Adrenal gland (tissue), 19 donors: ENCODE measurements at places on chromosomes 1 and 21.

GRCh38 chr1:26358411-26359384, 4.8 kb upstream of the CRYBG2 start:
- DNase-seq: no peak

GRCh38 chr1:170513138-170513537, 18.8 kb upstream of the GORAB start:
- no peak for DNase-seq

GRCh38 chr1:225778337-225778669, 677 bp downstream of the SRP9 start:
- no peak for DNase-seq

- DNase-seq: no peak
These were observed 25.8 kb upstream of the LPAR3 start for GRCh38 chr1:84918726-84919336.

GRCh38 chr21:34933609-34934335, 115.3 kb downstream of the RUNX1 start:
- DNase-seq: no peak

DNA sequence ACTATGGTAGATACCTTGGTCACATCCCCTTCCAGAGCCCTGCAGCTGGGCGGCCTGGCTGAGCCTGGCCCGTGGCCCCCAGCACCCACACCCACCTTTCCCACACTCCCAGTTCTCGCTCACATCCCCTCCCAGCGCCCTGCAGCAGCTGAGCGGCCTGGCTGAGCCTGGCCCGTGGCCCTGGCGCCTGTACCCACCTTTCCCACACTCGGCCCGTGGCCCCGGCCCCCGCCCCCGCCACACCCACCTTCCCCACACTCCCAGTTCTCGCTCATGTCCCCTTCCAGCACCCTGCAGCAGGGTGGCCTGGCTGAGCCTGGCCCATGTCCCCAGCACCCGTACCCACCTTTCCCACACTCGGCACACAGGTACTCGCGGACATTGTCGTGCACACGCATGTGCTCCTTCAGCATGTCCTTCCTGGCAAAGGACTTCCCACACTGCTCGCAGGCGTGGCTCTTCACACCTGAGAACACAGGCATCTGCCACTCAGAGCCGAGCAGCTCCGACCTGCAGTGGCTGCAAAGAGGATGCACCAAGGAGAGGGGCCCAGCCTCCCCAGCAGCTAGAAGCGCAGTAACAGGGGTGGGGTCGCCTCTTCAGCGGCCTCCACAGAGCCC, 52.5 kb upstream of the RIPK4 start:
- no peak for DNase-seq

DNA sequence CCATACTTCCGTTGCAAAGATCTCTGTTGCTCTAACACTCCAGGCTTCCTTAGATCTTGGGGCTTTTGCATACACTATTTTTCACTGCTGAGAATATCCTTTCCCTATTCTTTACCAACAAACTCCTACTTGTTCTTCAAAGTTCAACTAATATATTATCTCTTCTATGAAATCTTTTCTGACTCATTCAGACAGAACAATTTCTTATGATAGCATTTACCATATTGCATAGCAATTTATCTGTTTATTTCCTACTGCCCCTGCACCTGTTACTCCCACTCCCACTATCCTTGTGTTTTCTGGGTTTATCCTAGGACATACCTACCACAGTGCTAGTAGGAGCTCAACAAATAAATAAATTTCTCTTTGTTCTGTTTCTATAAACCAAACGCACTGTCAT, 11.0 kb downstream of the GADD45A start:
- DNase-seq: no peak

GRCh38 chr1:78004719-78005447, at the start of gene DNAJB4:
DNAJB4 (plus strand) TSS chr1:78004939; CDS start chr1:78005111, 172 bp downstream.
- peak; percentile 93 for DNase-seq

DNA sequence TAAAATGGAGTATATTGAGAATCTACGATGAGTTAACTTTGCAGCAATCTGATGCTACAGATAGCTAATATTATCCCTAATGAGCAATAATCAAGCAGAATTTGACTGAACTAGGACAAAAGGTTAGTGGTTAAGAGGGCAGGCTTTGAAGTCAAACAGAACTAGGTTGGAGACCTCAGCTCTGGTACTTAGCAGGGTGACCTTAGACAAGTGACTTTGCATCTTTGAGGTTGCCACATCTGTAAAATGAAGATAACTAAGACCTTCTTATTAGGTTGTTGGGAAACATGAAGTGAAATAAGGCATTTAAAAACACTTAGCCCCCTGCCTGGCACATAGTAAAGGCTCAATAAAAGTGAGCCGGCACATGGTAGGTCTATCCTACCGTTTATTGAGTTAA, 4.3 kb upstream of the FUCA1 start:
- no peak for DNase-seq

DNA sequence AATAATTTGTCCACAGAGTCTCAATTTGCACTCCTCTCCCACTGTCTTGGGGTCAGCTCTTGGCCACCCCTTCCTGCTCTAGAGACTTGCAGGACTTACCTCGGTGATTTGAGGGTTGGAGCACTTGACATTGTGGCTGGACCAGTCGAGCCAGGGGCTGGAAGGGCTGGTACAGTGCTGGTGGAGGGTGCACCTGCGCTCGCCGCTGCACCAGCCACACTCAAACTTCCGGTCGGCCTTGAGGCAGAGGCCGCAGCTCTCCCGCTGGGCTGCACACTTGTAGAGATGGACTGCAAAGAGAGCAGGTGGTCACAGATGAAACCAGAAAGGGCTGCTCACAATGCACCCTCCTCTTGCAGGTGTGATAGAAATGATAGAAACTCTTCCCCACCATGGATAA, 165.0 kb downstream of the PLXNA2 start:
- no peak for DNase-seq

DNA sequence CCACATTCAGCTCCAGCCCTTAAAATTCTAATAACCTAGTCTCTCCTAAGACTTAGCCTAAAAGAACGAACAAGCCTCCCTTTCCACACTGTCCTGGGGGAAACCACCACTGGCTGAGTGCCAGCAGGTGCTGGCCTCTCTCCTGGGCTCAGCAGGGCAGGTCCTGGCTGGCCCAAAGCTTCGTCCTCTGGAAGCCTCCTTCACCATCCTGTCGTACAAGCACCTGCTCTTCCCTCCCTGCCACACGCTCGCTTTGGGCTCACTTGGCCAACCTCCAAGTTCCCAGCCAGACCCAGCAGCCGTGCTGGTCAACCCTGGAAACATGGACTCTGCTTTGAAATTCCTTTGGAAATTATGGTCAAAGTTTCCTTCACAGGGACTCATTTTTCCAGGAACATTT, 58.2 kb upstream of the SLC25A33 start:
- DNase-seq: no peak

- no peak for DNase-seq
These were observed 13.9 kb downstream of the SERTAD4 start for GRCh38 chr1:210246447-210246846.

DNA sequence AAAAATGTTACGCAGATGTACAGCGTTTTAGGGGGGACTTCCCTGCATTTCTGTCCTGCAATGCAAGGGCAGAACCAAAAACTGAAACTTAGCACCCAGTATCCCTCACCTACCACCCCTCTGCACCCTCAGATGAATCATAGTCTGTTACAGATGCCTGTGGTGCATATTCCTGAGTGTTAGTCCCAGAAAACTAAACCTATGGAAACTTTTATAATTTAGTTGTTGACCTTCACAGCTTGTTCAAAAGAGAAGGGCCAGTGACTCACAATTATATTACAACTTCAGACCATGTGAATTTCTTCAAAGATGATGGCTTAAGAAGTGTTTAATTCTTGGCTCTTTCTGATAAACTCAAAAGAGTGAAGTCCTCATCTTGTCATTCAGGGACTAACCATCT, 5.8 kb downstream of the PTGER3 start:
- DNase-seq: no peak

DNA sequence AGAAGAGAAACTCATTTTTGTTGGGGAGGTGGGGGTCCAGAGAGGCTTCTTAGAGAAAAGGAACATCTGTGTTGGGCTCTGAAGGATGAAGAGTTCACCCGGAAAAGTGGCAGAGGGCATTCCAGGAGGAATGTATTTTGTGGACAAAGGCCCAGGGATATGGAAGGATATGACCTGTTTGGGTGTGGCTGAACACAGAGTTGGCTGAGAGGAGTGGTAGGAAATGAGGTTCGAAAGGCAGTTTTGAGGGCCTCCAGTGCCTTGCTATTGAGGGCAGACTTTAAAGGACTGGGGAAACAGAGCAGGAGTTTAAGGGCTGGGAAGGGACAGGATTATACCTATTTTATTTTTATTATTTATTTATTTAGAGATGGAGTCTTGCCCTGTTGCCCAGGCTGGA, 27.3 kb upstream of the WASF2 start:
- no peak for DNase-seq

GRCh38 chr1:34164771-34165391, at the start of gene CSMD2:
CSMD2 (minus strand) TSS chr1:34165230; CDS start chr1:34165097, 133 bp downstream.
- peak; percentile 74 for DNase-seq

- peak; percentile 62 for DNase-seq
These were observed 905 bp downstream of the BTBD19 start for GRCh38 chr1:44808938-44809917.

- peak; percentile 68 for DNase-seq
These were observed 20.3 kb downstream of the C2CD2 start for GRCh38 chr21:41933313-41934079.

- DNase-seq: no peak
These were observed 29.5 kb downstream of the DOP1B start for GRCh38 chr21:36186081-36186480.

DNA sequence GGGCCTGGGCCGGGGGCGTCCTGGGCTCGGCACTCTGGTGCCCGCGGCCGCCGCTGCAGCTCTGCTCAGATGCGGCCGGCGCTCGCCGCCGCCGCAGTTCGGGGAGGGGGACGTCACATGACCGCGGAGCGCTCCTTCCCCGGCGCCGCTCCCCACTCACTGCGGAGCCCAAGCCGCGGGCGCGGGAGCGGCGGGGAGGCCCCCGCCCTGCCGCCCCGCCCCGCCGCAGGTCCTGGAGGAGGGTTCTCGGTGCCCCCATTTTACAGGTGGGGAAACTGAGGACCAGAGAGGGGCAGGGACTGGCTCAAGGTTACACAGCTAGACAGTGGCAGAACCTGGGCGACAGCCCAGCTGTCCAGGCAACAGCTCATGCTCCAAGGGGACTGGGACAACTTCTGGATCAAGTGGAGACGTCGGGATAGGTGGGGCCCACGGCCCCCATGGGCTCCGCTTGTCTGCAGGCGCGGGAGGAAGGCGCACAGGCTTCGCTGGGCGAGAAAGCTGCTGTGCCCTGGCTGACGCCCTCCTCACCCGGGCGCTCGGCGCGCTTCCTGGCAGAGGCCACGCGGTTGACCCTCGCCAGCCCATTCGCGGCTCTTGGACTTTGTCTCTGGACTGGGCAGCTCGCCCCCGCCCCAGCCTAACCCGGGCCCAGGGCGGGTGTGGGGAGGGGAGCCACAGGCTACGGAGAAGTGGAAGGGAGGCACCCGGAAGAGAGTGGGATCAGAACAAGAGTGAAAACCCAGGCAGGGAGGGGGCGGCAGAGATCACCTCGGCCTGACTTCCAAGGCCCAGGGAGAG, at the start of gene RAP1GAP:
RAP1GAP (minus strand) TSS at position 100 of the 801 bp plus-strand sequence. CDS start 49,325 bp downstream, outside the sequence.
- peak; percentile 71 for DNase-seq

GRCh38 chr1:197399755-197400521, 131.9 kb downstream of the CRB1 start:
- DNase-seq: no peak

DNA sequence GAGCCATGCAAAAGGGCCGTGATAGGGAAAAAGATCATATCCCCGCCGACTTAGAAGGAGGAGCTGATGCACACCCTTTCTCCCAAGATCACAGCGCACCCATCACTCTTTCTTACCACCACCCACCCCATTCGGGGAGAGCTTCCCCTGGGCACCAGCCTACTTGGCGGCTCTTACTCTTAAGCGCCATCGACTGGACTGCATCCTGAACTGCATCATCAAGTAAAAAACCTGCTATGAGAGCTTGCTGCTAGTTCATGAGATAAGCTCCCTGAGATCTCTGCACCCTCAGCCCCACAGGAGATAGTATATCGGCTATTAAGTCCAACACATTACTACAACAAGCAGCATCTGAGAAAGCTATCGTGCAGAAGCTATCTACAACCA, 125.1 kb downstream of the BARHL2 start:
- DNase-seq: no peak

DNA sequence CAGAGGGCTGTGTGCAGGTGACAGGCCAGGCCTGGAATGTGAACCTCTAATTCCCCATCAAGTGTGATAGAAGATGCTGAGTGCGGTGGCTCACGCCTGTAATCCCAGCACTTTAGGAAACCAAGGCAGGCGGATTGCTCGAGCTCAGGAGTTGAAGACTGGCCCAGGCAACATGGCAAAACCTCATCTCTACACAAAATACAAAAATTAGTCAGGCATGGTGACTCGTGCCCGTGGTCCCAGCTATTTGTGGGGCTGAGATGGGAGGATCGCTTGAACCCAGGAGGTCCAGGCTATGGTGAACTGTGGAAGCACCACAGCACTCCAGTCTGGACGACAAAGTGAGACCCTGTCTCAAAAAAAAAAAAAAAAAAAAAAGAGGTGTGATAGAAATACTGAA, 40.1 kb upstream of the PUM1 start:
- no peak for DNase-seq

DNA sequence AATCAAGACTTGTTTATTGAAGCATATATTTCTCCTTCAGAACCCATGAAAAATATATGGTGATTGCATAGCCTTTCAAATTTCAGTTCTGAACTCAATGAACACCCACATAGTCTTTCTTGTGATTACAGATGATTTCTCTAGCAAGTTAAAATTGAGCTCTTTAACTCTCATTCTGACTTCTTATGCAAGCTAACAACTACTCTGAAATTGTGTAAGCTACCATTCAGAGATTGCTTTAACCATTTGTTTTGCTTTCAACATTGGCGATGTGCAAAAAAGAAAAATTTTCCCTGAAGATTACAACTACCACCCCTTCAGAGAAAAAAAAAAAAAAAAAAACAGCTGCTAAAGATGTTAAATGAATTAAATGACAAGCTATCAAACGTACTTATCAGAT, 193.9 kb downstream of the DAB1 start:
- DNase-seq: no peak

DNA sequence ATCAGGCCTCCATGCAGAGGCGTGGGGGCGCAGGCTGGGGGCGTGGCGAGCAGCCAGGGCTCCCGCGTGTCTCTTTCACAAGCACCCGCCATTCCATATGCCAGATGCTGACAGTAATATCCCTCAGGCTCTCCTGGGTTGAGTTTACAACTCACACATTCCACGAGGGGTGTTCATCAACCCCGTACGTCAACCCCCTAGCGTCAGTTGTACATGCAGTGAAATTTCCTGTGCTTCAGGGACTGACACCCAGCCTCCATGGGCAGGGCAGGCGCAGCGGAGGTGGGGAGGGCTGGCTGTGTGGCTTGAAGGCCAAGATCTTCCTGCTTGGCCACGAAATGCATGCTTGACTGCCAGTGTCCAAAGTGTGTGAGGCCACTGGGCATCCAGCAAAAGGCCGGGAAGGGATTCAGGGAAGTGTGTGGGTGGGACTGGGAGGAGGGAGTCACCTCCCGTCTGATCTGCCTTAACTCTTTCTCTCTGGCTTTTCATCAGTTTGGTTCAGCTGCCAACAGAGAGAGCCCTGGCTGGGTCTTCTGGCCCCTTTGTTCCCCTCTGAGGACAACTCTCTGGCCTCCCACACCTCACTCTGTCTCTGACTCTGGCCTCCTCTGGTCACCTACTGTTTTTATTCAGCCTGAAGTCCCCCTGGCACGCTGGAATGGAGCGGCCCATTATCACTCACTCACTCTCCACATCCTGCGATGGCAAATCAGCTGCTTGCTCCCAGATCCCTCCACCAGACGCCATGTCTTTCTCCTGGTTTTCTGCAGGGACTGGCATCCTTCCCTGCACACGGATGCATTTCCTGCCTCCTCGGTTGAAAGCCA, 33.8 kb downstream of the CLIC6 start:
- no peak for DNase-seq

GRCh38 chr1:245045087-245045881, 109.5 kb upstream of the KIF26B start:
- no peak for DNase-seq

GRCh38 chr1:78304761-78305160, 186.0 kb upstream of the PTGFR start:
- no peak for DNase-seq
